ENCODE measurements at places on chromosomes 16 and 17.

- no peak for DNase-seq
Observed at GRCh38 chr17:6040504-6040903, 29.7 kb upstream of the WSCD1 start.

GRCh38 chr17:63082952-63083351 lies 116.9 kb downstream of the TANC2 start:
- no peak for DNase-seq

DNA sequence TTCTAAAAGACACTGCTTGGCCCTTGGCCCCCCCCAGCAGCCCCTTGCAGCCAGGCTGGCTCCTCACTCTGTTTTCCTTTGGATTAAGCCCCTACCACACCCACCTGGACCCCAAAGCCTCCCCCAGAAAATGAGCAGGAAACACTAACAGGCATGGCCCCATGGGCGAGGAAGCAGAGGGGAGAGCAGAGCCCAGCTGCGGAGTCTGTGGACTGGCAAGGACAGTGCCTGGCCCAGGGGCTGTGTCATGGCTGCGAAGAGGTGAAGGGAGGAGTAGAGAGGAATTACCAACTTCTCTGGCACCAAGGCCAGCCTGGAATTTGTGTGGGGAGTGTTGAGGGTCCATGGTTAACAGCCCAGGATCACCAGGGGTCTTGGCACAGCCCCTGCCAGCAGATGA lies 47.4 kb downstream of the MRC2 start:
- no peak for DNase-seq

DNA sequence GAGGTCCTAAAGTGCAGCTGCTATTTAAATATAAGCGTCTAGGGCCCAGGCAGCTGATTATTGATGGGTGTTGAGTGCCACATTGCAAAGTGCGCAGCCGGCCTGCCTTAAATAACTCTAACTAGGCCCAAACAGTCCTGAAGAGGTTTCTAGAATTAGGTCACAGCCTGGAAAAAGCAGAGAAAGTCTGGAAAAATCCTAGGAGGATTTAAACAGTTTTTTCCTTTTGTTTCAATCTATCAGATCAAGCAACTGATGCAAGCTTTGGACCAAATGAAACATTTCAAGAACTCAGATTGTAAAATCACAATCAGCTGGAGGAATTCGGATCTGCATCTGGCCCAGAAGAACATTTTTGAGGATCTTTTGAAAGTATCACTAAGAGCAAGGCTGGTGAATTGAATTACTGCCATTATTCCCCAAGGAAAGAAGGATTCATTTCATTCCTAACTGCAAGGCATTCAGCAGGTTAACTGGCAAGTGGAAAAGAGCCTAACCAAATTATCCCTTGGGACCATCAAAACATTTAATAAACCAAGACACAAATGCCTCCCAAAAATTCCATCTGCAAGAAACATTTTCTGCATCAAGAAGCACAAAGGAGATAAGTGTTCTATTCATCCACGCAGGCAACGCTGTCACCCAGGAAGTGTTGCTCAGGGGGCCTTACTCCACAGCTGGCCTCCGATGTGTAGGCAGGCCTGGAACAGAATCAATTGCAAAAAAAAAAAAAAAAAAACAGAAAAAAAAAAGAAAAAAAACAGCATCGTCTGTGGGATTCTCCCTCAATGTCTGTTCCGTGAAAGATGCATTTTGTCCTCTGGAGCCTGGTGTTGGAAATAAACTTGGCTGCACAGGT lies 46.1 kb downstream of the IRX3 start:
- no peak for DNase-seq

- no peak for DNase-seq
Observed at GRCh38 chr16:83967838-83968305, at the start of gene NECAB2. TSS of gene NECAB2 (plus strand) at chr16:83968244. CDS start at chr16:83968649, 405 bp downstream.

GRCh38 chr17:75075597-75076336 lies 12.0 kb upstream of the SLC16A5 start:
- no peak for DNase-seq

DNA sequence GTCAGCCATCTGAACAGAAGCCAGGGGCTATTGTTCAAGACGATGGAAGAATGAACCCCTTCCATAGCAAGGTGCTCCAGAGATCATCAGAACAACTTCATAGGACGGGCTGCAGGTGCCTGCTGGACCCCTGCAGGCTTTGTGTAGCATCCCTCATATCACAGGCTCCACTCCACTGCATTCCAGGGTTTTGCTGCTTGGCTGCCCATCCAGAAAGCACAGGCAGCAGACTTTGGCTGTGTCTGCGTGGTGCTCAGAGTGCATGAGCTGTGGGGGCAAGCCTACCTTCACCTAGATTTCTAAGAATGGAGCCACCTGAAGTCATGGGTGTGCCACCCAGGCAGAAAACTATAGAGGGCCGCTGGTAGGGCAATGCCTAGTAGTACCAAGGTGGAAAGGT lies 93.9 kb upstream of the NLRP1 start:
- DNase-seq = no peak

- DNase-seq = peak; percentile 54
Observed at GRCh38 chr17:27471321-27472269, 15.3 kb downstream of the KSR1 start.

DNA sequence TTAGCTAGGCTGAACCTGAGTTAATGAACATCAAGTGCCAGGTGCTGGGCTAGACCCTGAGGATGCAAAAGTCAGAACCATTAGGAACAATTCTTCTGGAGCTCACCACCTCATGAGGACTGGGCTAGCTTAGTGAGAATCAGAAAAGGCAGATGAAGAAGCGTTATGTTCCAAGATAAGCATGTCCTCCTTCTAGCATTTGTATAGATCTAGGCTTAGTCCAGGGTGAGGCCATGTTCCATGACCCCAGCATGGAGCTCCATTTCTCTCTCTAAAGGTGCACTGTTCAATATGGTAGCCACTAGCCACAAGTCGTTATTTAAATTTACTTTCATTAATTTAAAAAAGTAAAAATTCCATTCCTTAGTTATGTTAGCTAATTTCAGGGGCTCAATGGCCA lies 365.3 kb upstream of the CCL2 start:
- DNase-seq = no peak

DNA sequence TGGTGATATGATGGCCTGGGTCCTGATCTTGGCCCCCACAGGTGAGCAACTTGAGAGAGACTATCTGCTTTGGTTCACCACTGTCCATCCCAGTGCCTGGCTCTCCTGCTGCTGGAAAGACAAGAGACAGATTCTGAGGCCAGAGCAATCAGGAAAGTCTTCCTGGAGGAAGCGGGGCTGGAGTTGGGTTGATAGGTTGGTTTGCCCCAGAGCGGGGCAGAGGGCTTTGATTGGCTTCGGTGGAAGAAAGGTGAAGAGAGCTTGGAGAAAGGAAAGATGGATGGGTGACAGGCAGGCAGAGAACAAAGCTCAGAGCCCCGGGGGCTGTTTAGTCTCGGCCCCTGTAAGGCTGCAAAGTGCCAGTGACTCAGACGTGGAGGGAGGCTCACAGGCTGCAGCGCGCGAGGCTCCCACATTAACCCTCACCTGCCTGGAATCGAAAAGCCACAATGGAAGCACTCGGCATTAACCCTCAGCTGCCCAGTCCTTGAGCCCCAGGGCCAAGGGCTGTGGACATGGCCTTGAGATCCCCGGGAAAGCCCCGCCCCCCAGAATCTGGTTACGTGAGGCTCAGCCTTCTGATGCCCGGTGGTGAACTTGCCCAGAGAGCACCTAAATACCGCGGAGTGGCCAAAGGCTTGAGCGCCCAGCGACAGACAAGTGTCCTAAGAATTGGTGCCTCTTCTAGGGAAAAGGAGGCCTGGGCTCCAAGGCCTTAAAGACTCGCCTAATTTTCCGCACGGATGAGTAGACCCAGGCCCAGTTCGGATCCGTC lies 996 bp upstream of the CPNE2 start:
- DNase-seq = no peak

DNA sequence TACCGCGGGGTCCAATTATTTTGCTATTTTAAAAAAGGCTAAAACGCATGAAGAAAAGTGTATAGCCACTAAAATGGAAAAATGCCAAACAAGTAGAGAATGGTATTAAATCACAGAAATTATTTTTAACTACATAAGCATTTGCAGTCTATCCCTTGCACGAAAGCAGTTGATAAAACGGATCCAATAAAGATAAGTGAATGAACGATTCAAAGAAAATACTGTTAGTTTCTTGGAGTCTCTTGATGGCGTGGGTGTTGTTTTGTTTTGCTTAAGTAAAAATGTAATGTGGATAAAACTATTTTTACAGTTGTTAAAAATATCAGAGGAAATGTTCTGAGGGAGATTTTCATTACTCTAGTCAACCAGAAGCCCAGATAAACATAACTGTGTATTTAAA lies 9.3 kb downstream of the HS3ST3A1 start:
- no peak for DNase-seq

DNA sequence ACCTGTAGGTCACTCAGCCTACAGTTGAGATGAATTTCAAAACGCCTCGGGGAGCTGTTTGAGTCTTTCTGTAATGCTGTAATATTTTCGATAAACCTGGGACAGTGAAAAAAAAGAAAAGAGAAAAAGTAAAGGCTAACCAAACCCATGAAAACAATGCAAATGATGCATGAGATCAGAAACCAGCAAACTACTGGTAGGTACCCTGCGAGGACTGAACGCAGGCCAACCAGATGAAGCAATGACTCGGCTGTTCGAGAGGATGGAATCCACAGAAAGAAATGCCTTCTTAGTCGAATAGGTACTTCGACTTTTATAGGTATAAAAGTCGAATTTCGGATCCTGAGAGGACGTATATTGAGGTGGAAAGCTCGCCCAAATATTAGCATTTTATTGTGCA lies 509 bp upstream of the ATAD5 start:
- no peak for DNase-seq

DNA sequence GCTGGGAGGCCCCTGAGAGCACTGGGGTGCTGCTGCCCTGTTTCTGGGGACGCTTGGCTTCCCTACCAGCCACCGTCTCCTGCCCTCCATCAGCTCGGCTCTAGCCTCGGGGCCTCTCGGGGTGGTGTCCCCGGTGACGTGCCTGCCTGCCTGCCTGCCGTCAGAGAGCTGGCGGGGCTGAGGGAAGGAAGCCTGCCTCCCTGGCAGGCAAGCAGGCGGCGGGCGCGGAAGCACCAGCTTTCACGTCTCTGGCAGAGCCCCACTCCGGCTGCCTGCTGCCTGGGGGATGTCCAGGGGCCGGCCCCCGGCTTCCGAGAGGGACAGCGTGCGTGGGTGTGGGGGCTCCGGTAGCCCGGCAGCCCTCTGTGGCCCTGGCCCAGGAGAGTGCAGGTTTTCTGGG lies 9.3 kb downstream of the CENPX start:
- no peak for DNase-seq

DNA sequence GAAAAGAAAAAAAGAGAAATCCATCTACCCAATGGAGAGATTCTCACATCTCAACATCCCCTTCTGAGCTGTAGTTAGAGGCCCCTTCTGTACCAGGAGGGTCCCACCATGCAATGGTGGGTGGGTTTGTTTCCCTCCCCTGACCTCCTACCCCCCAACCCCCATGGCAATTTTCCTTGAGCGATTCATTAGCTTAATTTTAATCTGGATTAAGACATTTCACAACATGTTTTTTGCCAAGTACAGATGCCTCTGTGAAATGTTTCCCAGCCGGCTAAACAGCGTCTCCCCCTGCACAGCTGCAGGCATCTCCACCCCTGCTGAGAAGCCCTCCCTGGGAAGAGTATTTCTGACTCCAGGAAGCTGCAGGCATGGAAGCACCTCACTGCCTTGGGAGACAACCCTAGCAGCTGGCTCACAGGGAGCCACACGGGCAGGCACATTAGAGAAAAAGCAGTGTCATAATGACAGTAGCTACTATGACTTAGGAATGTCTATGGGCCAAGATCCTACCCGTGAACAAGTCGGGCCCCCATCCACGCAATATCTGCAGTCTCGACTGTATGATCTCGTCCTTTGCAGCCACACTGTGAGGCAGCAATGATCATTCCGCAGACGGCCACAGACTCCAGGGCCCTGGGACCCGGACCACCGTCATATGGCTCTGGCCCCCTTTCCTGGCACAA lies 117.3 kb downstream of the ADCY9 start:
- no peak for DNase-seq

DNA sequence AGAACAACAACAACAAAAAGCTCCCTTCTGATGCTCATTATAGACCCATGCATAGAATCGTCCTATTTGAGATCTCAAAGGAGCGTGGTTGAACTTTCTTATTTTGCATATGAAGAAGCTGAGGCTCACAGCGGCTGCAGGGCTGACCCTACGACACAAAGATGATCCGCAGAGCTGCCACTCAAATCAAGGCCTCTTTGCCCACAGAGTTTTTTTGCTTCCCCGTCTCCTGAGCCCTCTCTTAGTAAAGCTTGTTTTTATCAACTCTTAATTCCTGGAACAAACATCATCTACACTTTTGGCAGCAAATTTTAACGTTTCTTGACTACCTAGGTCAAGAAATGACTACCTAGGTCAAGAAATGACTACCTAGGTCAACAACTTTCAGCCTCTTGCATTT lies 73.7 kb downstream of the C16orf95 start:
- DNase-seq = no peak

GRCh38 chr16:787321-787966 lies 737 bp downstream of the RPUSD1 start:
- no peak for DNase-seq

DNA sequence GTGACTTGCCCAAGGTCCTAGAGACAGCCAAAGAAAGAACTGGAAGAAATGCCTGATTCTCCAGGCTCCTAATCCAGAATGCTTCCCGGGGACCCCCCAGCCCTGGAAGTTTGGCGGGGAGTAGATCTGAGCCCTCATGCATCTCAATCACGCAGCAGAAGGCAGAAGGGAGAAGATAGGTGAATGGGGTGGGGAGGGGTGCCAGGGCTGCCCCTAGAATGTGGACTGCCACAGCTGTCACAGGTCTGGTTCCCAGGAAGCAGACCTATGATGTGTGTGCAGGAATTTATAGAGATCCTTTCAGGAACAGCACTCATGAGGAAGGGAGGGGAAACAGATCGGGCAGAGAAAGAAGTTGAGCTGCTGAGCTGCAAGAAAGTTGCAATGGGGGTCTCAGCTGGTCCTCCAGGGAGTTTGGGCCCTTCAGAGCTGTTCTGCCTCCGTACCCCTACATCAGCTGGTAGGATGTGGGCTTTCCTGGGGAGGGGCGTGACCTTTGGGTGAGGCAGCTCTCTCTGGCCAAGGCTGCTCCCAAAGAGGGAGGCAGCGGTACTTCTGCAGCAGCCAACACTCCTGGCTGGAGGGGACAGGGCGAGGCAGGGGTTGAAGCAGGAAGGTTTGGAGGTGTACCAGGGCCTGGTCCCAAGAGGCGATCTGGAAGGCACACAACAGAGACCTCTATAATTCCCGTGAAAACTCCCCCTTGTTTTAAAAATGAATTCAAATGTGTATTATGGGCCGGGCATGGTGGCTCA lies 43.4 kb downstream of the DNAH9 start:
- DNase-seq = no peak

DNA sequence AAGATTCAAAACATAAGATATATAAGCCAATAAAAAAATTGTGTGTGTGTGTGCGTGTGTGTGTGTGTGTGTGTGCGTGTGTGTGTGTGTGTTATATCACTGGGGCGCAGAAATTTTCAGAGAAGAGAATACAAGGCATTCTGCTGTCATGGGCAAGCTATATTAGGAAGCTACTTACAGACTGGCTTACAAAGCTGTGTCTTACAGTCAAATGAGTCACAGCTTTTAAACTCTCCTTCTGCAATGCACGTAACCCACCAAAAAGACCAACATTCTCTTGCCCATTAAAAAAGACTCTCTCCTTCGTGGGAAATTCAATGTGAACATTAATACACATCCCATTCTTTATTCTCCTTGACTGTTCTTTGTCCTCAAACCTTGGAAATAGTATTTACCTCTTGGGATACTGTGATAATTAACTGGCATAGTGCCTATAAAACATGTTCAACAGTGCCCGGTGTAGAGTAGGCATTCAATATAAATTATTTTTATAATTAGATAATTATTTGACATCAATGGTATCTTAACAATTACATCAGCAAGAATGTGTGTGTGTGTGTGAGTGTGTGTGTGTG lies 860.4 kb upstream of the SOX9 start:
- no peak for DNase-seq

- DNase-seq = no peak
Observed at GRCh38 chr16:20114356-20114755, 40.7 kb upstream of the GPR139 start.
